CD4-positive, alpha-beta T cell (primary cell): ENCODE measurements at places on chromosomes 4 and X.

GRCh38 chr4:110622841-110623717 lies at the start of gene PITX2:
Gene PITX2 (minus strand): TSS chr4:110623077. CDS start chr4:110622460, 617 bp downstream.
- no peaks in the 10 kb centered on the region for H3K36me3 ChIP-seq
- DNase-seq = no peak
- H3K4me1 ChIP-seq = peaks cover 33% of the 10 kb centered on the region
- H3K27me3 ChIP-seq = peaks cover 94% of the 10 kb centered on the region

DNA sequence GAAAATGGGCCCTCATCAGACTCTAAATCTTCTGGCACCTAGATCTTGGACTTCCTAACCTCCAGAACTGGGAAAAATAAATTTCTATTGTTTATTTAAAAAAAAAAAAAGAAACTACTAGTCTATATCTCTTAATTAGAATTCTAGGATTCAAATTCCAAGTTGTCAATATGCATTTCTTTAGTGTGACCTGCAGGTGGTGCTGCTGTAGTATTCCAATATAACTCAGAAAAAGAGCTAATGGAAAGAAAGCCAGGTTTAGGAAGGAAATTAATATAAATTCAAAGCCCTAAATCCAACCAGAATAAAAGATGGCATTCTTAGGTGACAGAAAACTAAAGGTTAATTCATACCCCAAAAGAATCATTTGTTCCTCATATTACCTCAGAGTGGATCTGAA lies 80.0 kb upstream of the NALF2 start:
- H3K27ac ChIP-seq = no peak overlapping the region
- H3K27me3 ChIP-seq = no peaks in the 10 kb centered on the region
- H3K4me3 ChIP-seq = no peak overlapping the region

- no peaks in the 10 kb centered on the region for H3K27me3 ChIP-seq
- H3K4me3 ChIP-seq = no peak overlapping the region
- no peak overlapping the region for H3K27ac ChIP-seq
- no peak for DNase-seq
Observed at GRCh38 chrX:9658409-9658808, 107.2 kb downstream of the GPR143 start.

- no peaks in the 10 kb centered on the region for H3K4me1 ChIP-seq
- no peak overlapping the region for H3K27ac ChIP-seq
- H3K4me3 ChIP-seq = no peak overlapping the region
- H3K36me3 ChIP-seq = no peaks in the 10 kb centered on the region
Observed at GRCh38 chr4:5300283-5300682, 249.0 kb downstream of the STK32B start.

- H3K4me3 ChIP-seq = peak overlapping the region; percentile 98
- H3K27ac ChIP-seq = peak overlapping the region; percentile 13
- peaks cover 20% of the 10 kb centered on the region for H3K4me1 ChIP-seq
Observed at GRCh38 chr4:153465615-153466080, 512 bp upstream of the TMEM131L start.

- H3K27ac ChIP-seq = no peak within 1 kb of the TSS
- DNase-seq = no peak
- H3K36me3 ChIP-seq = no peaks in the 10 kb centered on the region
Observed at GRCh38 chrX:13816643-13817627, at the start of gene GPM6B. Gene GPM6B (minus strand): TSS chrX:13817093. CDS start chrX:13816904, 189 bp downstream.

GRCh38 chrX:2965965-2966364 lies 36.8 kb upstream of the ARSD start:
- DNase-seq = peak; percentile 3
- H3K36me3 ChIP-seq = no peaks in the 10 kb centered on the region
- H3K4me1 ChIP-seq = no peaks in the 10 kb centered on the region
- no peak overlapping the region for H3K4me3 ChIP-seq

DNA sequence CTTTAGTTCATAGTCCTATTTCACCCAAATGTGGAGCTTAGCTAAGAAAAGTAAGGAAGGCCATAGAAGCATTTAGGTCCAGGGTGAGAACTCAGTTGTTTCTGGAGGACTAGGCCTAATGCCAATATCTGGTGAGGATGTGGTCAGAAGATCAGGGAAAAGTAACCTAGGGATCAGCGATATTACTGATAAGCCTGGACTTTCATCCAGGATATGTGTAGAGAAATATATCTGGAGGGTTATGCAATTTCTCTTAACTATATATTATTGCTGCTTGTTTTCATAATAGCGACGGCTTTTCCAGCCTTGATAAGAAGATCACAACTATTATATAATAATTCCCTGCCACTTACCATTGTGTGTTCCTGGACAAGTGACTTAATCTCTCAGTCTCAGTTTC lies 81.1 kb downstream of the FRAS1 start:
- no peak overlapping the region for H3K4me3 ChIP-seq
- no peaks in the 10 kb centered on the region for H3K36me3 ChIP-seq
- no peak overlapping the region for H3K27ac ChIP-seq
- H3K27me3 ChIP-seq = peaks cover 2% of the 10 kb centered on the region

- no peaks in the 10 kb centered on the region for H3K4me1 ChIP-seq
- H3K27ac ChIP-seq = no peak overlapping the region
- no peak overlapping the region for H3K4me3 ChIP-seq
Observed at GRCh38 chr4:185112104-185112503, 31.0 kb upstream of the SLC25A4 start.

DNA sequence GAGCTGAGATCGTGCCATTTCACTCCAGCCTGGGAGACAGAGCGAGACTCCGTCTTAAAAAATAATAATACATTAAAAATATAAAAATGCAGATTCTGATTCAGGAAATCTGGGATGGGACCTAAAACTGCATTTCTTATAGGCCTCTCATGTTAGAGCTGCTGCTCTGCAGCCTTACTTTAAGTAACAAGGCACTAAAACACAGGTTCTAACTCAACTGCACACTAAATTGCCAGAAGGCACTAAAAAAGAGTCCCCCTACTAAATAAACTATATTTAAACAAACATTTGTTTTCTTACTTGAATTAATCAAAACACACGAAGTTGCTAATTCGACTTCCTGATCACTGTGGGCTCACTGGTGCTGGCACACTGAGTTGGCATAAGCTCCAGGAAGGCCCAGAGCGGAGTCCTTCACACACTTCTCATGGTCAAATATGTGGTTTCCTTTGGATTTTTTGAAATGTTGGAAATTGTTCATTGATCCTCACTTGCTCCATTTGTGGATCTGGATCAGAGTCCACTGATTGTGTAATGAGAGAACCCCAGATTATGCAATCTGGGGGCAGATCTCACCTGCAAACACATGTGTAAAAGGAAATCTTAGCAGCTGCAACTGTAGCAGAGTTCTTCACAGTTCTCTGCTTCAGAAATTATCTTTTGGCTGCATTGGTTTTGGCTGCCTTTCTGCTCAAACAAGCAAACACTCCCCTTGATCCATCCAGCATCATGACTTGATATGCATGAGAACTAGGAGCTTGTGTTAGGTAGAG lies 59.3 kb downstream of the AFF1 start:
- H3K4me3 ChIP-seq = no peak overlapping the region
- H3K36me3 ChIP-seq = no peaks in the 10 kb centered on the region

- H3K4me1 ChIP-seq = peaks cover 5% of the 10 kb centered on the region
- no peaks in the 10 kb centered on the region for H3K27me3 ChIP-seq
- no peaks in the 10 kb centered on the region for H3K36me3 ChIP-seq
- H3K4me3 ChIP-seq = no peak overlapping the region
- H3K27ac ChIP-seq = no peak overlapping the region
Observed at GRCh38 chr4:140368686-140369085, 4.8 kb upstream of the SCOC start.

DNA sequence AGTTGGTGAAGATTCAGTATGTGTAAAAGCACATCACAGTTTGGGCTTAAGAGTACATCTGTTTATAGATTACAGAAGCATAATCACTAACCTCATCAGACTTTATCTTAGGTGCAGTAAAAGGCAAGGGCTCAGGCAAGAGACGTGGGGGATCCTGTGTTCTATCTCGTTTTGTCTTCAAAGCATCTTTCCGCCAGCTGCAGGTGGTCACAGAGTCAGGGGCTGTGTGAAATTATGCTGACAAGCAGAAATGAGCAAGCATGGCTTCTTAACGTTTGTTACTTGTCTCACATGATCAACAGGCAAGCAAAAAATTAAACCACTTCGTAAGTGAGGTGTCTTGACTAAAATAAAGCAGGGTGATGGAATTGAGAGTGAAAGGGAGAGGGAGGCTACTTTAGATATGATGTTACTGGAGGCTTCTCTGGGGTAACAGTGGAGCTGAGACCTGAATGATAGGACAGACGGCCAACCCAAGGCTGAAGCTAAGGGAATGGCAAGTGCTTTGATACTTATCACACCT lies 1.4 kb upstream of the TEC start:
- H3K27ac ChIP-seq = no peak overlapping the region
- no peak overlapping the region for H3K4me3 ChIP-seq
- H3K4me1 ChIP-seq = peaks cover 19% of the 10 kb centered on the region
- H3K36me3 ChIP-seq = no peaks in the 10 kb centered on the region
- H3K27me3 ChIP-seq = no peaks in the 10 kb centered on the region

GRCh38 chrX:112008724-112009123 lies 73.9 kb downstream of the TRPC5 start:
- no peaks in the 10 kb centered on the region for H3K4me1 ChIP-seq
- no peak overlapping the region for H3K4me3 ChIP-seq
- no peaks in the 10 kb centered on the region for H3K27me3 ChIP-seq
- DNase-seq = no peak
- no peak overlapping the region for H3K27ac ChIP-seq
- no peaks in the 10 kb centered on the region for H3K36me3 ChIP-seq

DNA sequence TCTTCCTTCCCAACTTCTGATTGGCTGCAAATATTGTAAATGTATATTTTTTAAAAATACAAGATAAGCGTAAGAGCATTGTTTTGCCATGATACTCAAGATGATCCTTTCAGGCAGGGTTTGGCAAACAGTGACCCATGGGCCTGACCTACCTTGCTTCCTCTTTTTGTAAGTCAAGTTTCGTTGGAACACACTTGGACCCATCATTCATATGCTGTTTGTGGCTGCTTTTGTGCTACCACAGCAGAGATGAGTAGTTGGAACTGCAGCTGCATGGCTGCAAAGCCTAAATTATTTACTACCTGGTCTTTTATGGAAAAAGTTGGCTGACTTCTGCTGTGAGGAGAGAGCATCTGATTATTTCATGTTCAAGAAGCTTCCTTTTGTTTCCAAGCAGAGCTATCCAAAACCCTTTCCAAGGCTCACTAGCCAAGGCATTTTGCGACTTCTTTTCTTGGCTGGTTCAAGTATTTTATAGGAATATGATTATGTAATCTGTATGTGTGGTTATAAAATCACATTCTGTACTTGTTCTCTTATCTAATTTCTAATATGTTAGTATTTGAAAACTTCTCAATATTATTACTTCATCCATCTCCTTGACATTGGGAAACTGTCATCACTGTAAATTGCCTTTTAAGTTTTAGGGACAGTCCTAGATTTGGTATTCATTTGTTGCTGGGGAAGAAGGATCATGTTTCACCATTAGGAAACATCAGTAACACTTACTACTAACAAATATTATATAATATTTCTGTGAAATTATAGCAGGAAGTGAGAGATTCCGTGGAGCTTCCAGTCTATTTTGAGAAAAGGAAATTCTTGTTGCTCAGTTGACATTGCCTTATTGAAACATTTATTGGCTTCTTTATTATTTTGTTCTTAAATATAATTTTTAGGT lies 109.2 kb downstream of the ARHGAP10 start:
- H3K4me3 ChIP-seq = no peak overlapping the region
- no peak overlapping the region for H3K27ac ChIP-seq
- no peak for DNase-seq
- H3K4me1 ChIP-seq = no peaks in the 10 kb centered on the region
- no peaks in the 10 kb centered on the region for H3K27me3 ChIP-seq
- no peaks in the 10 kb centered on the region for H3K36me3 ChIP-seq

DNA sequence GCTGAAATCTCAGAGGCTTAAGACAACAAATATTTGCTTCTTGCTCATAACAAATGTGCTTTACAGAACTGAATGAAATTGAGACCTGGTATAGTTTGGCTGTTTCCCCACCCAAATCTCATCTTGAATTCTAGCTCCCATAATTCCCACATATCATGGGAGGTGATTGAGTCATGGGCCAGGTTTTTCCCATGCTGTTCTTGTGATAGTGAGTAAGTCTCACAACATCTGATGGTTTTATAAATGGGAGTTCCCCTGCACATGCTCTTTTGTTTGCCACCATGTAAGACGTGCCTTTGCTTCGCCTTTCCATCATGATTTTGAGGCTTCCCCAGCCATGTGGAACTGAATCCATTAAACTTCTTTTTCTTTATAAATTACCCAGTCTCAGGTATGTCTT lies 221.1 kb upstream of the DIPK2B start:
- H3K4me3 ChIP-seq = no peak overlapping the region
- H3K36me3 ChIP-seq = no peaks in the 10 kb centered on the region
- no peak for DNase-seq
- no peak overlapping the region for H3K27ac ChIP-seq
- H3K27me3 ChIP-seq = peaks cover 5% of the 10 kb centered on the region
- no peaks in the 10 kb centered on the region for H3K4me1 ChIP-seq

- no peaks in the 10 kb centered on the region for H3K27me3 ChIP-seq
- H3K27ac ChIP-seq = no peak overlapping the region
- peaks cover under 1% of the 10 kb centered on the region for H3K4me1 ChIP-seq
- H3K36me3 ChIP-seq = no peaks in the 10 kb centered on the region
Observed at GRCh38 chrX:10006086-10006485, 38.9 kb downstream of the CLDN34 start.

DNA sequence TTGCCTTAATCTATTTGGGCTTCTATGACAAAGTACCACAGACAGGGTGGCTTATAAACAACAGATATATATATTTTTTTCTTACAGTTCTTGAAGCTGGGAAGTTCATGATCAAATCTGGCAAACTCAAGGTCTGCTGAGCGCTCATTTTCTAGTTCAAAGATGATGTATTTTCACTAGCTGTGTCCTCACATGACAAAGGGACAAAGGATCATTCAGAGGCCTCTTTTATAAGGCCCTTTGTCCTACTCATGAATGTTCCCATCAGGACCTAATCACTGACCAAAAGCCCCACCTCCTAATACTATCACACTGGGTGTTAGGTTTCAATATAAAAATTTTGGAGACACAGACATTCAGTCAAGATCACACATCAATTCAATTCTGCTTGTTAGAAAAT lies 2025.2 kb downstream of the PCDH7 start:
- DNase-seq = no peak
- H3K36me3 ChIP-seq = no peaks in the 10 kb centered on the region
- H3K4me1 ChIP-seq = no peaks in the 10 kb centered on the region
- no peak overlapping the region for H3K4me3 ChIP-seq

GRCh38 chrX:132023896-132024386 lies 839 bp downstream of the STK26 start:
- H3K4me3 ChIP-seq = peak overlapping the region; percentile 89
- H3K27me3 ChIP-seq = no peaks in the 10 kb centered on the region
- H3K27ac ChIP-seq = peak overlapping the region; percentile 62
- H3K4me1 ChIP-seq = peaks cover 16% of the 10 kb centered on the region

- H3K27ac ChIP-seq = no peak overlapping the region
- H3K4me3 ChIP-seq = no peak overlapping the region
- no peaks in the 10 kb centered on the region for H3K36me3 ChIP-seq
- no peaks in the 10 kb centered on the region for H3K27me3 ChIP-seq
- H3K4me1 ChIP-seq = no peaks in the 10 kb centered on the region
- DNase-seq = no peak
Observed at GRCh38 chr4:180717451-180718033, 1525.7 kb upstream of the TENM3 start.

GRCh38 chr4:57374866-57375595 lies 264.8 kb upstream of the IGFBP7 start:
- no peaks in the 10 kb centered on the region for H3K36me3 ChIP-seq
- DNase-seq = no peak
- H3K4me3 ChIP-seq = no peak overlapping the region
- no peak overlapping the region for H3K27ac ChIP-seq
- no peaks in the 10 kb centered on the region for H3K4me1 ChIP-seq

- no peaks in the 10 kb centered on the region for H3K36me3 ChIP-seq
- no peaks in the 10 kb centered on the region for H3K4me1 ChIP-seq
- H3K4me3 ChIP-seq = no peak overlapping the region
- no peak overlapping the region for H3K27ac ChIP-seq
- H3K27me3 ChIP-seq = no peaks in the 10 kb centered on the region
Observed at GRCh38 chr4:156778606-156779005, 193.0 kb downstream of the PDGFC start.

GRCh38 chr4:169791527-169792156 lies 33.9 kb upstream of the HPF1 start:
- no peak overlapping the region for H3K4me3 ChIP-seq
- DNase-seq = no peak
- H3K27ac ChIP-seq = no peak overlapping the region
- peaks cover 27% of the 10 kb centered on the region for H3K27me3 ChIP-seq
